ENCODE measurements at places on chromosomes 11 and 22.

DNA sequence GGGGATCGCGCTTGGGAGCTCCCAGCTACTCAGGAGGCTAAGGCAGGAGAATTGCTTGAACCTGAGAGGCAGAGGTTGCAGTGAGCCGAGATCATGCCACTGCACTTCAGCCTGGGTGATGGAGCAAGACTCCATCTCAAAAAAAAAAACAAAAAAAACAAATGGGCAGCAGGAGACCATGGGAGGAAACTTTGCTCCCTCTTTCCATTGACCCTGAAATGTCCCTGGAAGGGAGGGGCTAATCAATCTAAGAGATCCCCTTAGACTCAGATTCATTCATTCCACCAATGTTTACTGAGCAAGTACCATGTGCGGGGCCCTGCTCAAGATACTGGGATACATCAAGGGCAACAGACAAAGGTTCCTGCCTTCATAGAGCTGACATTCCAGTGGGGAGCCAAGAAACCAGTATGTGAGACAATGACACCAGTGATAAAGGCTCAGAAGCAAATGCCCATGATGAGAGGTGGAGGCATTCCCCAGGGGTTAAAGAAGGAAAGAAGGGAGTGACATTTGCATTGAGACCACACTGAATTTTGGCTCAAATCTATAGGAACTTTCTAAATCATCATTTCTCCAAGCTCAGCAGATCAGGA, 37.7 kb upstream of the TFIP11 start:
- DNase-seq, result no peak

DNA sequence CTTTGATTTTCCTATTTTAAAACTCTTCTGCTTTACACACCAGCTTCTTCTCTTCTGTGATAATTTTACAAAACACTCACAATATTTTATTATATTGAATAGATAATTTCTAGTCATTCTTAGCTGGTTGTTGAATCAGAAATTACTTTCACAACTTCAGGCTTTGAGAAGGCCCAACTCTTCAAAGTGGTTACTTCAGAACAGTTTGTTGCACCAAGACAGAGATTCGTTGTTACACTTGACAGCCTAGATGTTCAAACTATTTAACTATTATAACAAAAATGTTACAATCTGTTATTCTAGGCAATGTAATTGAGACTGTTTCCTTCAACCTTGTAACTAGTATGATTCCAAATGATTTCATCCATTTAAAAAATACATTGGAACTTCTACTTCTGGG, 333.2 kb upstream of the CHORDC1 start:
- no peak for DNase-seq

DNA sequence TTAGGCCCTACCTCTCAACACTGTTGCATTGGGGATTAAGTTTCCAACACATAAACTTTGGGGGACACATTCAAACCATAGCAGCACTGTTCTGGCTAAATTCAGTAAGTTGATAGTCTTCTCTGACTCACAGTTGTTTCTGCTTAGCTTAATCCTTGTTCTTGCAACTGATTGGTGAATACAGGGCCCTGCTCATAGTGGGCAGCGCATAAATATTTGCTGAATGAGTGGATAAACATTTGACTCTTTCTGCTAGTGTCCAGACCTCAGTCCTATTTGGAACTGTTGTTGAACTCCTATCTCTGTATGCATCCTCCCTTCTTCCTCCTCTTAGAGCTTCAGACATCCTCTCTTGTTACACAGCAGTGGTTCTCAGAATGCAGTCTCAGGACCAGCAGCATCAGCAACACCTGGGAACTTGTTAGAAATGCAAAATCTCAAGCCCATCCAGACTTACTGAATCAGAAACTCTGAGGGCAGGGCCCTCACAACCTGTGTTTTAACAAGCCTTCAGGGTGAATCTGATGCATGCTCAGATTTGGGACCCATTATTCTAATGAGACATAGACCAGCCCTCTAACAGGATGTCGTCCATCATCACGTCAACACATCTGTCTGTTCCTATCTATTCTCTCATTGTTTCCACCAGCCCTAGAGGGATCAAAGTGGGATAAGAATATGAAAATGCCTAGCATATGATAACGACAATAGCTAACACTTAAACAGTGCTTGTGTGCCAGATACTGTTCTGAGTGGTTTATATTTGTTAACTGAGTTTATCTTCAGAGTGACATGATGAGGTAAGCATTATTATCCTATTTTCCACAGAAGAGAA, 22.3 kb downstream of the SPON1 start:
- DNase-seq, result no peak

- DNase-seq, result no peak
Observed at GRCh38 chr11:47516155-47516554, 36.8 kb downstream of the CELF1 start.

GRCh38 chr11:114308689-114309089, 12.5 kb downstream of the NNMT start:
- DNase-seq, result no peak

DNA sequence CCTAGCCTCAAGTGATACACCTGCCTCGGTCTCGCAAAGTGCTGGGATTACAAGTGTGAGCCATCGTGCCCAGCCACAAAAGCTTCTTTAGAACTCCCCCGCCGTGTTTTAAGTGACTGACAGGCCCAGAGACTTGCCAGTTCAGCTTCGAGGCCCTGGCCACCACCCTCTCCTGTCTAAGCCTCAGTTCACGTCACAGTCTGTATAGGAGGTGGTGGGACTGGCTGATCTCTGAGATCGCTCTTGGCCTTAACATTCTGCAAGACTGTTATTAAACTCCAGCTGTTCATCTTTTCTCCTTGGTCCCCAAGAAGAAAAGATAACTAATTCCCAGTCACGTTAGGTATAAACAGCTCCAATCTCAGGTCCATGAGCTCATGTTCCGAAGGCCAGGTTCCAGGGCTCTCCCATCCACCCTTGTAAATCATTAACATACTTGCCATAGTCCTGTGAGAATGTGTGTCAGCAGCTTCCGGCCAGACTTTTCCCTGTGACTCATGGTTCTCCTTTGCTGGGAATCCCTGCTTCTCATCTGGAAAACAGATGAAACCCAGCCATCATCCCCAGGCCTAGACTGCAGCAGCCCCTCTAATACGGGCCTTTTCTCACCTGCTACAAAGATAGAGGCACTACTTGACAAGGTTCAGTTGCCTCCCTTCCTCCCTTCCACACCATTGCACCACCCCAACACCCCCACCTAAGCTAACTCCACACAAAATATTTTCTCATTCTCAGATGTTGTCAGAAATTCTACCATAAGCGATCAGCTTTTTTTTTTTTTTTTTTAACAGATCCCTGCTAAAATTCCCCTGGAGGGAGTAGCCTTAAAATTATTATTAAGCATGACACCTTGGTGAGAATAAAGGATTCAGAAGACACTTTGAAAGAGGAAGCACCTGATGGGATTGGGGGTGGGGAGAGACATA, 5.6 kb upstream of the KIAA0930 start:
- DNase-seq, result no peak

GRCh38 chr22:37894939-37895670, 11.0 kb upstream of the MICALL1 start:
- DNase-seq, result no peak

GRCh38 chr11:28539239-28540030, 431.2 kb downstream of the METTL15 start:
- no peak for DNase-seq
